ENCODE measurements at places on chromosomes 7 and 10. TPM values are rescaled to one million over a fixed set of nuclear protein-coding genes. Genes with fewer than 3 reads are reported as not detected.

The TRPV5 gene
- total RNA-seq: not detected

DNA sequence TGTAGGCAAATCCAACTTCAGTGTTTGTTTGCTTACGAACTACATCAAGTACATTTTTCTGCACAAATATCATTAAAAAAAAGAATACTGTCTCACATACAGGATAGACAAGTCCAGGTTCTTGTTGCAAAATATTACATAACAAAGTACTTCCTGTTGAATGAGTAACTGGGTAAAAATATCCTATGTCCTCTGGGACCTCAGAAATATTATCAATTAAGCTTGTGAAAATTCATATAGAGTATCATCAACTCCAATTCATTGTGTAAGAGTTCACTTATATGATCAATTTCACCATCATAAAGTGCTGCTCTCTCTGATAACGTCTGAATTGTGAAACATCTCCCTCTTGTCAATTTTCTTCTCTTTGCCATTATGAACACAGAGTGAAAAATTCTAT lies 22.6 kb downstream of the HERC4 start:
- H3K4me3 ChIP-seq: no peak overlapping the region
- H3K27me3 ChIP-seq: no peaks in the 10 kb centered on the region
- DNase-seq: no peak
- H3K4me1 ChIP-seq: no peaks in the 10 kb centered on the region
- no peaks in the 10 kb centered on the region for H3K36me3 ChIP-seq

GRCh38 chr10:60098677-60099601 lies 192.6 kb upstream of the CCDC6 start:
- H3K4me1 ChIP-seq: no peaks in the 10 kb centered on the region
- H3K27me3 ChIP-seq: no peaks in the 10 kb centered on the region
- H3K4me3 ChIP-seq: no peak overlapping the region
- DNase-seq: no peak

GRCh38 chr7:100975371-100975821 lies 6.0 kb downstream of the MUC12 start:
- H3K4me1 ChIP-seq: no peaks in the 10 kb centered on the region
- peaks cover 5% of the 10 kb centered on the region for H3K27me3 ChIP-seq
- DNase-seq: no peak
- H3K27ac ChIP-seq: no peak overlapping the region
- no peaks in the 10 kb centered on the region for H3K36me3 ChIP-seq

GRCh38 chr10:26378861-26379294 lies 59.3 kb upstream of the APBB1IP start:
- no peaks in the 10 kb centered on the region for H3K27me3 ChIP-seq
- DNase-seq: no peak
- H3K27ac ChIP-seq: no peak overlapping the region
- no peak overlapping the region for H3K4me3 ChIP-seq

- H3K27me3 ChIP-seq: peaks cover 18% of the 10 kb centered on the region
- H3K27ac ChIP-seq: no peak overlapping the region
- H3K36me3 ChIP-seq: no peaks in the 10 kb centered on the region
- no peak overlapping the region for H3K4me3 ChIP-seq
Observed at GRCh38 chr7:8254667-8255066, 7.3 kb downstream of the ICA1 start.

The CCL26 gene
- total RNA-seq: not detected

The HEPACAM2 gene
- not detected for total RNA-seq

DNA sequence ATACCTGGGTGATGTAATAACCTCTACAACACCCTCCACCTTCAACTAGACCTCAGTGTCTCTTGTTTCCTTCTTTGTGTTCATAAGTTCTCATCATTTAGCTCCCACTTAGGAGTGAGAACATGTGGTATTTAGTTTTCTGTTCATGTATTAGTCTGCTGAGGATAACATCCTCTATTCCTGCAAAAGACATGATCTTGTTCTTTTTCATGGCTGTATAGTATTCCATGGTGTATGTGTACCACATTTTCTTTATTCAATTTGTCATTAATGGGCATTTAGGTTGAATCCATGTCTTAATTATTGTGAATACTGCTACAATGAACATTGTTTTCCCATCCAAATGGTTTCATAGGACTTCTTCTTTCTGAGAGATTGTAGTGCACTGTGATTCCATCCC lies 135.7 kb downstream of the MBL2 start:
- H3K36me3 ChIP-seq: no peaks in the 10 kb centered on the region
- no peak overlapping the region for H3K27ac ChIP-seq
- no peak overlapping the region for H3K4me3 ChIP-seq
- no peaks in the 10 kb centered on the region for H3K4me1 ChIP-seq
- DNase-seq: no peak

The SFXN2 gene
- total RNA-seq: 6.1 TPM
